SJCRH30 (cell line): ENCODE measurements at places on chromosomes 12 and 14. TPM values are rescaled to one million over a fixed set of nuclear protein-coding genes. Genes with fewer than 3 reads are reported as not detected.

- no peak for DNase-seq
Measured at GRCh38 chr12:97375310-97375709, 87.3 kb upstream of the RMST start.

DNA sequence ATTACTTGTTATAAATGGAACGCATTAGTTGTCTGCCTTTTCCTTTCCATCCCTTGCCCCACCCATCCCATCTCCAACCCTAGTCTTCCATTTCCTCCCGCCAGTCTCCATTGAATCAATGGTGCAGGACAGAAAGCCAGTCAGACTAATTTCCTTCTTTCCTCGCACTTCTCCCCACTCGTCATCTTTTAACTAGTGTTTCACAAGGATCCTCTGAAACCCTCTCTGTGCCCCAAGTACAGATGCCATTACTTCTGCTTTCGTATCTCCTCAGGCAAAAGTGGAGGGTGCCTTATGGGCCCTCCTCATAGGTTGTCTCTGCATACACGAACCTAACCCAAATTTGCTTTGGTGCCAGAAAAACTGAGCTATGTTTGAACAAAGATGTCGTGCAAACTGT is 4.2 kb downstream of the DAZAP2 start:
- no peak for DNase-seq

DNA sequence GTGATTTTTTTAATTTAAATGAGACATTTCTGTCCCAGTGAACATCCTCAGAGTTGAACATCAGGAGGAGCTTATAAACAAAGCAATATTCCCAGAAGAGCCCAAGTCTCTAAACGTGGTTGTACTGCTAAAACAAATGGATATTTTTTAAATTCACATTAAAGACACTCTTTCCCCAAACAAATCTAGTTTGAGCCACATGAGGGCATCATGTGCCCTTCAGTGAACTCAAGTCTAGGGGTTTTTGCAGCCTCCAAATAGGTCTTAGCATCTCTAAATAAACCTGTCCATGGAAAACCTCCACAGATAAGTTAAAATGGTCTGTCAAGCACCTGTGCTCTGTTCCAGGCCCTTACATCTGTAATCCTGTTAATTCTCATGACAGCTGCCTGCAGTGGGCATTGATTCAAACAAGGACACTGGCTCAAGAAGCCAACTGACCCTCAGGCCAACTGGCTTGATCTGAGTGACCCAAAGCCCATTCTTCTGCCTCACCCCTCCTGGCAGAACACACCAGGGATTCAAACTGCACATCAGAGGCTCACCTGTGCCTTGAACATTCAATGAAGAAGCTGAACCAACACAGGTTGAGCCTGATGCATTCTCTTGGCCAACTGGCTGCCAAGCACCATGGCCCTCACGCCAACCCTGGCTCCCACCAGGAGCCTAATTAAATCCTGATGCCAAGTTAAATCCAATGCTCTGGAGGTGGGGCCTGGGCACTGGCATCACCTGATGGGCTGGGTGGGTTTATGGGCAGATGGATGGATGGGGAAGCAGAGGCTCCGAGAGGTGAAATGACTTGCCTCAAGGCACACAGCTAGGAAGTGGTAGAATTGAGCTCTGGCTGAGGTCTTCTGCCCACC is 8.6 kb downstream of the ISCU start:
- no peak for DNase-seq

DNA sequence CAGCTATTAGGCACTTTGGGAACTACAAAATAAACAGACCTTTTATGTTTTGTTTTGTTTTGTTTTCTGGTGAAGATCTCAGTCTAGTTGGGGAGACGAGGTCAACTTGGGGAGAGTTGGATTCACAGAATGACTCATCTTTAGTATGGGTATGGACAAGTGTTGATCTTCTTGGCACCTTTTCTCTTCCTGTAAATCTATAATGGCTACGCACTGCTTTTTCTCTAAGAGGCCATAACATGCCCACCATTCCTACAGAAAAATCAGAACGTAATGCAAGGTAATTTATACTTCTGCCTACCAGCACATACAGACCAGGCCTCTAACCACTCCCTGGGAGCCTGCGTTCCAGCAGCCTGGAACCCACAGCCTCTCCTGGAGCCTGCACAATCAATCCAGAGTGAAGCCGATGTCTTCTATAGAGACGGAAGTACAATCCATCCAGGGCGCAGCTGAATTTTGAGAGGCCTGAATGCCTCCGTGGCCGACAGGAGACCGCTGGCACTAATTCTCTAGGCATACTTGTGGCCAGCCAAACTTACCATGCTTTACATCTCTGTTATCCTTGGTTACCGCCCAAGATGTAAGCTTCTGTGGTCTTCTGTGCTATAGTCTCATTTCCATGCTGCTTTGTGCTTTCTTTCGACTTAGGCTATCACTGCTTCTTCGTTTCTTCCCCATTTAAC is 717 bp downstream of the PPHLN1 start:
- DNase-seq, result peak; percentile 82

DNA sequence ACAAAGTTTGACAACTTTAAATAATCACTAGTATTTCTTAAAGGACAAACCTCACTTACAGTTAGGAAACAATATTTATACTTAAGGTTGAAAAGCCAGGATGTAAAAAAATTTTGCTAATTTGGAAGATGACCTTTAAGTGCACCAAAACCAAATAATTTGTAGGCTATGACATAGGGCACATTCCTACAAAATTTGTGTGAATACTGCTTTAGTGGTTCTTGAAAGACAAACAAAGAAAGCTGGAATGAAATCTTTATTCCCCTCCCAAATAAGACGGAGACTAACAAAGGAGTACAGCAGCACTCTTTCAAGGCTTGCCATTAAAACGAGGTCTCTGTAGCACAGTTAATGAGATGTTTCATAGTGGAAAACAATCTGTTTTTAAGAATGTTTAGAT is 45.6 kb downstream of the MSRB3 start:
- DNase-seq, result no peak

DNA sequence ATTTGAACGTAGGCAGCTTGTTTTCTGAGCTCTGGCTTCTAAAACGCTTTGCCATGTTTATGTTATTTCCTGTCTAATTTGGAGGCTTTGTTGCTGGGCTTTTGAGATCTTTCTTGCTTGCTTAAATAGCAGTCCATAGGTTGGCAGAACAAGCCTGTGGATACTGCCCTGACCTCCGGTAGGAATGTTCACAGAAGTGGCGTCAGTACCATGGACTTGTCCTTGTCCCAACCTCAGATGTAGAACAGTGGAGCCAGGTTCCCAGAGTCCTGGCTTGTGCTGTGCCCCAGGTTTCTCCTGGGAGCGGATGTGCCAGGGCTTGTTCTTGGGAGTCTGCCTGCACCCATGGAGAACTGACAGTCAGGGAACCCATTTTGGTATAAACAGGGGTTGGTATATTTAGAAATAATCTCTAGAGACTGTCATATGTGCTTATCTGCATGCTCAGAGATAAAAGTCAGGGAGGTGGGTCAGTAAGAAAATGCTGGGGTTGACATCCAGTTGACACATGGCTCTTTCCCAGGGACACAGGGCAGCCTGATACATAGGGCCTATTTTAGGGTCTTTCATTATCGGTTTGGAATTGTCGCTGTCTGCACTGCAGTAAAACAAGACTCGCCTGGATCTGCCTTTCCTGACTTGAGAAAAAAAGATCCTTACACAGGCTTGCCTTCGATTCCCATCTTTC is 22.9 kb downstream of the CACNA1C start:
- DNase-seq, result no peak

DNA sequence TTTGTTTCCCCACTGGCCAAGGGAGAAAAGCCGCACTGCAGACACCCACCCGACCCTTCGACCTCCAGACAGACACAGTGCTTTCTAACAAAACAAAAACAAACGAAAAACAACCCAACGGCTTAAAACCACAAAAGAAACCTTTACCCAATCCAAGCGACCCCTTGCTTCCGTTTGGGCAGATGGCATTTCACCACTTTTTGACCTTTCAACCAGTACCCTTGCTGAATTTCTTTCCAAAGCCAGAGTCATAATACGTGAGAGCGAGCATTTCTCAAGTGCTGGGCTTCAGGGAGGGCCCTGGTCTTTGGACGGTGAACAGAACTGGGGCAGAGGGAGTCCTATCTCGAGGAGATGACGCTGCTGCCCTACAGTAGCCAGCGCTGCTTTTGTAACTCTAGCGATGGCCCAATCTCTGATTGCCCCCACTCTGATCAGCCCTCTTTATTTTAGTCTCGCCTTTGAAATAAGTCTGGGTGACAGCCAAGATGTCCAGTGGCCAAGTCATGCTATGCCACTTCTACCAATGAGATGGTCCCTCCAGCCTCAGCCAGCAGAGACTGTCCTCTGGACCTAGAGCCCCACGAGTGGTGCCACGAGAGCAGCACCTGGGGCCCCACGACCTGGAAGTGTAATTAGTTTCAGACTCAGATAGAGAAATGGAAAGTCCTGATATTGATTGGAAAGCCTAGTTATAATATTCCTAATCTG is 21.9 kb upstream of the ADIPOR2 start:
- DNase-seq, result peak; percentile 51

DNA sequence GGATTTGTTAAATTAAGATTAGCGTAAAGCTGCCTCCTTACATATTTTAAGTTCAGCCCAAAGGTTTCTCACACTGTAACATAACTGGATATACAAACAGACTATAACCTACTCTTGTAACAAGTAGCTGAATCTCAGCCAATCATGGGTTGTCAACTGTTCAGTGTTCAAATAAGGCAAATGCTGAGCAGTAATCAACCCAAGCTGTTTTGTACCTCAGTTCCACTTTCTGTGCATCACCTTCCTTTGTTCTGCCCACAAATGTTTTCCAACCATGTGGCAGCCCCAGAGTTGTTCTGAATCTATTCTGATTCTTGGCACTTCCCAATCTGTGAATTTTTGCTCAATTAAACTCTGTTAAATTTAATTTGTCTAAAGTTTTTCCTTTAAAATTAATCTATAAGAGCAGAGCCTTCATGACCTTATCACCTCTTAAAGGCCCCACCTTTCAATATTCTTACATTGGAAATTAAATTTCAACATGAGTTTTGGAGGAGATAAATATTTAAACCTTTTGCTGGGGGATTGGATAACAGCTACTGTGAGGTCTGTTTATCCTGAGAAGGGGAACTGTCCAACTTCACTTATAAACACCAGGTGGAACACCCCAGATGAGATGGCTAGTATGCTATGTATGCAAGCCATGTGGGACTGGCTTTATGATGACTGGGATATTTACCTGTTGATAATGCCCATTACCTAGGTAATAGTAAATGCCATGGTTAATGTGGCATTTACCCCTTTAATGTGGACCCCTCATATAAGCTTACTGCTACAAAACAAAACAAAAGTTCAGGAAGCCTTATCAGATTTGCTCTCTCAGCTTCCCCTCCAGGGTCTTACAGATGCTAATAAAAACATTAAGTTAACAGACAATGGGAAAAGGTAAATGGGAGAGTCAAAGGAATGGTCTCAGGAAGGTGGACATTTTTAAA is 42.2 kb upstream of the ARID2 start:
- no peak for DNase-seq

- no peak for DNase-seq
Measured at GRCh38 chr14:51382506-51382905, 142.5 kb downstream of the TMX1 start.

DNA sequence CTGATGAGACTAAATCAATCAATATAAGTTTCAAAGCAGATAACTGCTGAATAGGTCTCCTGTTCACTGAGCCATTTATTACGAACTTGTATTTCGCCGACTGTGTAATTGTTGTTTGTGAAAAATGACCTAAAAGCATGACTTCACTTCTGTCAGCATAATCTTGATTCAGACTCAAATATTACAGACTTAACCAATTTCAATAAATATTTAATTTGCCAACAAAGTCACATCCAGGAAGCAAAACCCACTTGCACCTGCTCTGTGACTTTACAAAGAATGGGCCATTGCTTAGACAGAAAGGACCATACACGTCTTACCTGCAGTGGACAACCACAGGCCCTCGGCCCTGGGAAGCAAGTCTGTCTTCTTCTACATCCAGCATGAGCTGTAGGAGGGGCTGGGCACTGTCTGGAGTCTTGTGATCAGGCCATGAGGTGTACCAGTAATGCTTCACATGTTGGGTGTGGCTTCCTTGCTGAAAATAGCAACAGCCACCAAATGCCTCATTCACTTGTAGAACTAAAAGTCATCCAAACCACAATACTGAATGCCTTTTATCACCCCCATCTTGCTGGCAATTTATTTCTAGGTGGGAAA is 23.5 kb upstream of the PTPRB start:
- peak; percentile 53 for DNase-seq

- DNase-seq, result no peak
Measured at GRCh38 chr12:102356690-102357089, 123.7 kb downstream of the IGF1 start.

GRCh38 chr14:46058964-46059563 is 592.5 kb downstream of the RPL10L start:
- DNase-seq, result no peak

GRCh38 chr14:102882226-102882906 is 40.1 kb upstream of the AMN start:
- peak; percentile 71 for DNase-seq

GRCh38 chr12:110548678-110549077 is 34.4 kb downstream of the PPTC7 start:
- DNase-seq, result no peak

DNA sequence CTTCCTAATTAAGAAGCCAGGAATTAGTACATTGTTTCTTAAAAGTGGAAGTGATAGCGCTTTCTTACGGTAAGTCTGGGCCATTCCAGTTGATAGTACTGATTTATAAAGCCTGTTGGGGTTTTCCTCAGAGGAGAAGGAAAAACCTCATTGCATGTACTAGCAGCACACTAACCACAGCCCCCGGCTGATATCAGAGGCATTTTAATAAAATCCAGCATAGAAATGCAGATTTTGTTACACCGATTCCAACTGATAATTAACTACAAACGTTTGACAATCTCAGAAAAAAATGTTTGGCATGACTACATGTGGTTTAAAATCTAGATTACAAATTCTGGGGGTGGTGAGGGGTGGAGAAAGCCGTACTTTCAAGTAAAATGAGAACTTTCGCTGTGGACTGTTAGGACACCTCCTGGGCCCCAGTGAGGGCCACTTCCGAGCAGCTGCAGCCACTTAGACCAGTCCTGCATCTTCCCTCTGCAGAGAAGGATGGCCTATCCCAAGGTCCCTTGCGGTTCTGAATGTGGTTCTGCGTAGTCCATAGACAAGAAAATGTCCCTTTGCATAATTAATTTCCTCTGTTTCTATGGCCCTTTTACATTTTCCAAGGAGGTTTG is 374.4 kb downstream of the NUAK1 start:
- DNase-seq, result no peak

- DNase-seq, result no peak
Measured at GRCh38 chr14:85102591-85102990, 427.4 kb upstream of the FLRT2 start.

DNA sequence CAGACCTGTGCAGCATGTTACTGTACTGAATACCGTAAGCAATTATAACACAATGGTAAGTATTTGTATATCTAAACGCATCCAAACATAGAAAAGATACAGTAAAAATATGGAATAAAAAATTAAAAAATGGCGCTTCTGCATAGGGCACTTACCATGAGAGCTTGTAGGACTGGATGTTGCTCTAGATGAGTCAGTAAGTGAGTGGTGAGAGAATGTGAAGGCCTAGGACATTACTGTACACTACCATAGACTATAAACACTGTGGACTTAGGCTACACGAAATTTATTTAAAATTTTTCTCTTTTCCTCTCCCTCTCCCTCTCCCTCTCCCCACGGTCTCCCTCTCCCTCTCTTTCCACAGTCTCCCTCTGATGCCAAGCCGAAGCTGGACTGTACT is 194.5 kb upstream of the CDKN3 start:
- no peak for DNase-seq

SOAT2 gene
- total RNA-seq, result not detected in 2 replicates

PARP11 gene
- 13.0 and 13.4 TPM in 2 replicates for total RNA-seq

DTX1 gene
- total RNA-seq, result not detected in 2 replicates

NT5DC3 gene
- total RNA-seq, result 13.2 and 14.8 TPM in 2 replicates
